GM23248 (cell line): ENCODE measurements at places on chromosomes 7 and 10. TPM values are rescaled to one million over a fixed set of nuclear protein-coding genes. Genes with fewer than 3 reads are reported as not detected.

- DNase-seq, result no peak
These were observed 51.2 kb downstream of the ARL4A start for GRCh38 chr7:12738665-12739064.

- no peak for DNase-seq
These were observed 143.7 kb upstream of the COL1A2 start for GRCh38 chr7:94250987-94251386.

DNA sequence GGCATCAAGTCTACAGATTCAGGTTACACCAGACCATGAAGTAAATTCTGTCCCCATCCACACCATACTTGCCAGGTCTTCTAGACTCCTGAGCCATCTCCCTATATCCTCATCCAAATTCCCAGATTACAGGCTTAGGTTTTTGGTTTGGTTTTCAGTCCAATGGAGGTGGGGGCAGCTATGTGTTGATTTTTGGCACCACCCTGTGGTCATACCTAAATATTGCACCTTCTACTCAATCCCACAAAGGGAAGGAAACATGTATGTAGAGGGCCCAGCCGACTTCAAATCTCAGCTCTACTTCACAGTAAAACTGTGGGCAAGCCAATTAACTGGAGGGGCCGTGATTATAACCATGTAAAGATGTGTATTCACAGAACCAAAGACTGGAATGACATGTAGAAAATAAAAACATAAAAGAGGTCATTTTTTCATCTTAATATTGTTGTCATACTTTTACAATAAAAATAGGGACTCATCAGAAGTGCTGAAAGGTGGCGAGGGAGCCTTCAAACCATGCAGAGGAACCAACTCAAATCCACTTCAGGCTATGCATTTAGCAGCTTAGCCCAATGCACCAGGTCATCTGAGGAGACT, 19.8 kb downstream of the ERCC6 start:
- DNase-seq, result peak; percentile 75

- DNase-seq, result peak; percentile 68
These were observed 49.7 kb downstream of the CDK1 start for GRCh38 chr10:60827791-60828488.

Gene PPP1R3A
- polyA plus RNA-seq, result not detected in 2 replicates

DNA sequence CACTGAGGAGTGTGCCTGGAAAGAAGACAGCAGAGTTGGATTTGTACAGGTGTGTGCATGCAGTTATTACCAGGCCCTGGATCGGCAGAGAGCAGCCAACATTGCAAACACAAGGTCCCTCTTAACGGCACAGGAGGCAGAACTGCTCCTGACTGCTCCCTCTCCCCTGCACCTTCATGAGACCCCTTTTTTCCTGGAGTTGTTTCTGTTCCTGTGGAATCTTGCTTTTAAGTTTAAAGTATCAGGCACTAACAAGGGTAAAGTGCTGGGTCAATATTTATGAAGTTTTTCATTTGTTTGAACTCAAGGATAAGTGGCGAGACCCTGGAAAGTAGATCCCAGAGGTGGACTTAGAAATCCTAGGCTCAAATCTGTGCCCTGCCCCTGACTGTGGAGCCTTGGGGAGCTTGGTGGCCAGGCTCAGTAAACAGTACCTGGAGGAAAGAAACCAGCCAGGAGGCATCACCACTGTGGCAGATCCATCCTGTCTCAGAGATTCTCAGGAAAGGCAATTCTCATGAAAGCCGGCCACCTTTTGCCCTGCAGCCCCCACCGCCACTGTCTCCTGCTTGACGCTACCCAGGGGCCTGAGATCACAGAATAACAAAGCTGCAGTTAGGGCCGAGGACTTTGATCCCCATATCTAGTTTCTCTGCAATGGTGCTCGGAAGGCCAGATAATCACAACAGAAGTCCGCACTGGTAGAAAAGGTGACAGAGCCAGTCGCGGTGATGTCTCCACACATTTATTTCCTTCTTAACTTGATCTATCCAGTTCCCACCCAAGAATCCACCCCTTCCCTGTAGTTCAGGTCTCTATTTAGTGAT, 36.7 kb downstream of the DDC start:
- DNase-seq, result no peak

Gene FRMPD2
- not detected in 2 replicates for polyA plus RNA-seq

GRCh38 chr10:109689785-109690184, 233.5 kb downstream of the XPNPEP1 start:
- DNase-seq, result no peak

DNA sequence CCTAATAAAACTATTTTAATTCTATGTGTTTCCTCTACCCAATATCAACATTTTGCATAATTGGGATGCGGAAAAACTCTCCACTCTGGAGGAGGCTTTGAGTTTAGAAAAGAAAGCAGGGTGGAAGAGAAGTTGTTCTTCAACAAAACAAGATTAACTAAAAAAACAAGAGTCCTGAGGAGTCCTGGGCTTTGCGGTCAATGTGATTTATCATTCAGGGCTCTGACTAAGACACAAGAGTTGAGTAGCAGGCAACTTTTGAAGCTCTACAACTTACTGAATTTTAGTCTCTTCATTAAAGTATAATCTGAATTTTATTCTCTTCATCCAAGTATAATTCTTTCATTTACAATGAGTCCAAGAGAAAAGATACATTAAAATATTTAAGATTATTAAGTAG, 18.3 kb upstream of the TMEM26 start:
- DNase-seq, result no peak

DNA sequence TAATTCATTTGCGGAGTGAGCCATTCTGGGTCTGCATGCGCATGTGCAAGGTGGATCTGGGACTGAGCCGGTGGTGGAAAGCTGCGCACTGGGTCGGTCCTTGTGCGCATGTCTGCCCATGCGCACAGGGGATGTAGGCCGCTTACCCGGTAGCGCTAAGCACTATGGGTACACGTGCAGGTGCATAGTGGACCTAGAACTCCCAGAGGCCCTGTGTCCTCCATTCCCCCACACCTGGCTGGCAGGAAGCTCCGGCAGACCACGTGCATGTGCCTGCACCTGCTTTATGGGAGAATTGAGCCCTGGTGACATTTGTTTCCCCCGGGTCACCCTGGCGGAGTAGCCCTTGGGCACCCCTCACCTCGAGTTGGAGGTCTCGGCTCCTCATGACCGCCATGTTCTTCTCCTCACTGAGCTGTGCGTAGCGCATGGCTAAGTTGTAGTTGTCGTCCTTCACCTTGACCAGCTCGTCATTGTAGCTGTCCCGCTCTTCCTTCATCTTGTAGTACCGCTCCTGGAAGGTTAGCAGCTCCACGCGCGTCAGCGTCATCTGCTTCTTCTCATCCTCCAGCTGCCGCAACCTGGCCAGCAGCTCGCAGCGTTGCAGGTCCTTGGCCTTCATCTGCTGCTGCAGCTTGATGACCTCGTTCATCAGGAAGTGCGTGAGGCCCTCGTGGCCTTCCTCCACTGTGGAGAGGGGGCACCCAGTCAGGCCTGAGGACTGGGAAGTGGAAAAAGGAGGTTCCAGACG, 99.6 kb downstream of the CARD11 start:
- no peak for DNase-seq

GRCh38 chr10:30828164-30828563, 198.6 kb upstream of the LYZL2 start:
- DNase-seq, result no peak

Gene HPSE2
- polyA plus RNA-seq, result not detected in 2 replicates

- DNase-seq, result peak; percentile 58
These were observed 5.6 kb upstream of the LRRC27 start for GRCh38 chr10:132326344-132326889.

DNA sequence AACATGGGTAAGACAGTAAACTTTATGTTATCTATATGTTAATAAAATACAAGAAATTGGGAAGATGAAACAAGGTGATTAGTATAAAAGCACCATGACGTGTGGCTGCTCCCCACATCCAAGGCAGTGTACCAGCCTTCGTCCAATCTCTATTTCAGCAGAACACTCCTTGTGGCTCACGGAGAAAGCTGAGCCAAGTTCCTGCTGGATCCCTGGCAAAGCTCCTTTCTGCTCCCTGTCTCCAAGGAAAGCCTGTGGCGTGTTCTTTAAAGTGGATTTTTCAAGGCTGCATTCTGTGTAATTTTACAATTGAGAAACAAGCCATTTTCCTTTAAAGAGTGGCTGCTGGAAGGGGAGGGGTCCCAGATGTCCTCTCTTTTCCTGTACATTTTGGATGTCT, 467.3 kb downstream of the PTPRN2 start:
- no peak for DNase-seq

Gene AKR1C4
- polyA plus RNA-seq, result not detected in 2 replicates

DNA sequence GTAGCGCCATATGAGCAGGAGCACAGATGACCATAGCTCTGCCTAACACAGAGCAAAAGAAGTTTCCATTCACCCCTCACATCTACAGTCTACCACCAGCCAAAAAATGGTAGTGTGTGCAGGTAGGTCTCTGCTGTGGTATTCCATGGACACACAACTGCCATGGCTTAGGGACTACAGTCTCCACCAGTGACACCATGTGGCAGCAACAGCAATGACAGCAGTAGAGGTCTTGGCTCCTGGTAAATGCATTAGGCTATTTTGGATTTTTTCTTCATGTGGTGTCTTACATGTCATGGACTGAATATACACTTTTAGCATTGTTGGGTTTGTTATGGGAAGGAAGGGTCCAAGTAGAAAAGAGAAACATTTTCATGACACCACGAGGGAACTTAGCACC, 70.1 kb upstream of the CABCOCO1 start:
- DNase-seq, result peak; percentile 16

Gene FOXI2
- not detected in 2 replicates for polyA plus RNA-seq

- no peak for DNase-seq
These were observed 281.4 kb downstream of the NXPH1 start for GRCh38 chr7:8714791-8715190.

Gene C7orf57
- polyA plus RNA-seq, result not detected in 2 replicates

Gene PLAC9
- polyA plus RNA-seq, result 117 and 118 TPM in 2 replicates
